ENCODE measurements at places on chromosomes 6 and 20. TPM values are rescaled to one million over a fixed set of nuclear protein-coding genes. Genes with fewer than 3 reads are reported as not detected.

Gene GSTA3
- total RNA-seq, result not detected

Gene RIPOR2
- total RNA-seq, result not detected

Gene MUC21
- total RNA-seq, result not detected

Gene CD24
- total RNA-seq, result 6.4 TPM

Gene CDSN
- total RNA-seq, result not detected

Gene MLN
- total RNA-seq, result not detected

Gene ADGRG6
- 79.5 TPM for total RNA-seq
